Left ventricle myocardium superior (tissue), 1 donor: ENCODE measurements at places on chromosomes 3 and 15. TPM values are rescaled to one million over a fixed set of nuclear protein-coding genes. Genes with fewer than 3 reads are reported as not detected.

Gene KBTBD12
- total RNA-seq: 27.5 TPM

Gene GMPPB
- total RNA-seq: 16.4 TPM

Gene KIF7
- total RNA-seq: 2.2 TPM

Gene RASL12
- total RNA-seq: 18.9 TPM

Gene CRABP1
- total RNA-seq: not detected

Gene CASR
- not detected for total RNA-seq

Gene PARP15
- total RNA-seq: 0.52 TPM
